ENCODE measurements at places on chromosomes 3 and 15. TPM values are rescaled to one million over a fixed set of nuclear protein-coding genes. Genes with fewer than 3 reads are reported as not detected.

GP9 gene
- total RNA-seq, result not detected

USP19 gene
- 60.6 TPM for total RNA-seq

ADIPOQ gene
- total RNA-seq, result not detected

KLHDC8B gene
- total RNA-seq, result 6.8 TPM

CPEB1 gene
- 19.5 TPM for total RNA-seq

KIF7 gene
- total RNA-seq, result 6.5 TPM

FGF7 gene
- not detected for total RNA-seq

ZNF619 gene
- 1.3 TPM for total RNA-seq

DNA sequence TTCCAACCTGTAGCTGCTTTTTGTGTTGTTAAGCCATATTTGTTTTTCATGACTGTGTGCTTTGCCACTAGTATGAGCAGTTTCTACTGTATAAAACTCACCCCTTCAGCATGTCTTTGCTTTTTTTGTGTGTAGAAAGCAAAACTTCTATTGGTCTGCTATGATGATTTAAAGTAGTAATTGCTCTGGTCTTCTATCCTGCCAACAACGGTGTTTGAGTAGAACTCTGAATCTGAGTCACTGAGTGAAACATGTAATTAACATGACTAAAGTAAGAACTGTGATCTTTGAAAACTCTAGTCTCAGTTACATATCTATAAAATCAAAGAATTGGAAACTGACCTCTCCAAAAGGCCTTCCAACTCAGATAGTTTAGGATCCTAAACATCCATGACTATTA, 133.6 kb downstream of the TPRG1 start:
- H3K27me3 ChIP-seq, result no peaks in the 10 kb centered on the region
- peaks cover 15% of the 10 kb centered on the region for H3K4me1 ChIP-seq
- H3K27ac ChIP-seq, result peak overlapping the region; percentile 69
- no peaks in the 10 kb centered on the region for H3K36me3 ChIP-seq

DNA sequence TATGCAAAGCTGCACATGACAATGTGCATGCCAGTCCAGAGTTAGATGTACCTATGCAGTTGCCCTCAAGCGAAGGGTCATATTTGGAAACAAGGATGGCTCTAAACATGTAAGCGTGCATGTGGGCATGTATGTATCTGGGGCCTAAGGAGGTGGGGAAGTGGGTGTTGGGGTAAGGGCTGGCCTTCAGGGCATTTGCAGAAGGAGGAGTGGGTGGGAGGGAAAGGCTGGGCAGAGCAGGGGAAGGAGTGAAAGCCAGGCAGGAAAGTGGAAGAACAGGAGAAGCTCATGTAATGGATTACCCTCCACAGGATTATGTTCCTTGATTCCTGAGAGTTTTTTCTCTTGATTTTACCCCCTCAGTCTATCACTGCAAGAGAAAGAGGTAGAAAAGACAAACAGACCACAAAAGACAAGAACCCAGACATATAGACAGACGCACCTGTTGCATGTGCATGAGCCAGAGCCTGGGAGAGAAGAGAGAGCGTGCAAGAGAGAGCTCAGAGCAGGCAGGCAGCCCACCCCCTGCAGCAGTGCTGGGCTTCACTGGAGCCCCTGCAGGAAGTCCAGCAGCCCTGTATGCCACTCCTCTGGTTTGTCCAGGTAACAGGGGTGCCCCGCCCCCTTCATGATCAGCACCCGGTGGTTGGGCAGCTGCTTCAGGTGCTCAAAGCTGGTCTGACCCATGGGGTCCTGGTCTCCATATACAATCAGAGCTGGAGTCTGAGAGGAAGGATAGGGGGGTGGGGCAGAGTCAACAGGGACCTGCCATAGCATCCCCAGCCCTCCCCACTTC, 1.8 kb upstream of the PCBP4 start:
- no peak overlapping the region for H3K27ac ChIP-seq
- no peak overlapping the region for H3K4me3 ChIP-seq
- H3K27me3 ChIP-seq, result no peaks in the 10 kb centered on the region
- peaks cover 12% of the 10 kb centered on the region for H3K4me1 ChIP-seq

GRCh38 chr3:139325551-139325950, 18.3 kb upstream of the MRPS22 start:
- H3K27me3 ChIP-seq, result no peaks in the 10 kb centered on the region
- peaks cover 7% of the 10 kb centered on the region for H3K4me1 ChIP-seq
- 0 out of 2 replicates have a peak overlapping the region, but pooled peaks have one; percentile 25 for H3K27ac ChIP-seq
- H3K4me3 ChIP-seq, result no peak overlapping the region
- no peak for DNase-seq
- no peaks in the 10 kb centered on the region for H3K36me3 ChIP-seq

DNA sequence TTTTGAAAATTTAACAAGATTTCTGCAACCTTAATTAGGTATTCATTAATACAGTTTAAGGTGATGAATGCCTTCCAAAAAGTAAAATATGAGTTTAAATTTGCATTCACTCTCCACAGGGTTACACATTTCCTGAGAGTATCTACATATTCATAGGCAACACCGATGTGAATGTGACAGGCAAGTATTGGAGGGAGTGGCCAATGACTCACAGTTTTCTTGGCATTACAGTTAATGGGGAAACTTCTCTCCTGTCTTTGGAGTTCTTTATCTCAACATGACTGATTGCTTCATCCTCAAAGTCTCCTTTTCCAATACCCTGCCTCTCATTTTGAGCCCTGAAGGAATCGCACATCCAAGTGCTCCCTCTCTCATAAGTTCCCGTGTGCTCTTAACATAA, 181.9 kb upstream of the CHL1 start:
- DNase-seq, result no peak
- no peak overlapping the region for H3K4me3 ChIP-seq
- no peaks in the 10 kb centered on the region for H3K27me3 ChIP-seq
- H3K27ac ChIP-seq, result no peak overlapping the region
- no peaks in the 10 kb centered on the region for H3K36me3 ChIP-seq

- no peaks in the 10 kb centered on the region for H3K36me3 ChIP-seq
- no peak overlapping the region for H3K27ac ChIP-seq
- no peak for DNase-seq
- no peak overlapping the region for H3K4me3 ChIP-seq
- H3K4me1 ChIP-seq, result no peaks in the 10 kb centered on the region
- no peaks in the 10 kb centered on the region for H3K27me3 ChIP-seq
Observed at GRCh38 chr3:101038393-101038792, 45.2 kb upstream of the ABI3BP start.

GRCh38 chr3:77326586-77326985, 286.7 kb downstream of the ROBO2 start:
- H3K27ac ChIP-seq, result no peak overlapping the region
- DNase-seq, result no peak
- no peaks in the 10 kb centered on the region for H3K4me1 ChIP-seq
- H3K36me3 ChIP-seq, result no peaks in the 10 kb centered on the region
- H3K4me3 ChIP-seq, result no peak overlapping the region
- H3K27me3 ChIP-seq, result no peaks in the 10 kb centered on the region

DNA sequence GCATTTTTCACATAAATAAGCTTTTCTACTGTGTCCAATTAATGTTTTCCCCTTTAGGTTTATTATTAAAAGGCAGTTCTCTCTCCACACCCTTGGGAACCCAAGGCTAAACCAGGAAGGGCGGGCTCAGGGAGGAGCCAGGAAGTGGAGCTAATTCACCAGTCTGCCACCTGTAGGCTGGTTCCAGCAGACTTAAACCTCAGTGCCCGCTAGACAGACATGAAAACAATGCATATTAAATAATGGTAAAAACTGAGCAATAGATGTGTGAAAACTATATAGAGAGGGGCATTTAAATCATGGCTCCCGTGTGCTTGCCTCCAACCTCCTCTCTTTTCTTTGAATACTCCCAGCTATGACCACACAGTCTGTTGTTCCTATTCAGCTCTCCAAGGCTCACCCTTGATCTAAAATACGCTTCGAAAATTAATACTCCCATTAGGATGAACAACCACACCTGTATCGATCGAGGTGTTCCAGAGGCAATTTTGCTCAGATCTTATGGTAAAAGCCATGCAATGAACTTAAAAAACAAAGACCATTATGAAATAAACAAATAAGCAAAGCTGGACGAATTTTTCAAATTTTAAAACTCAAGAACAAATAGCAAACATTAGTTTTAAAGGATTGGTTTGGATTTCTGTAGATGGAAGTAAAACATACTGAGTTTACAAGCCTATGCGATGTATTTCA, 253.3 kb downstream of the TJP1 start:
- DNase-seq, result no peak
- peaks cover 35% of the 10 kb centered on the region for H3K27me3 ChIP-seq
- H3K4me3 ChIP-seq, result no peak overlapping the region
- H3K27ac ChIP-seq, result no peak overlapping the region
- H3K36me3 ChIP-seq, result no peaks in the 10 kb centered on the region
- peaks cover 8% of the 10 kb centered on the region for H3K4me1 ChIP-seq

DNA sequence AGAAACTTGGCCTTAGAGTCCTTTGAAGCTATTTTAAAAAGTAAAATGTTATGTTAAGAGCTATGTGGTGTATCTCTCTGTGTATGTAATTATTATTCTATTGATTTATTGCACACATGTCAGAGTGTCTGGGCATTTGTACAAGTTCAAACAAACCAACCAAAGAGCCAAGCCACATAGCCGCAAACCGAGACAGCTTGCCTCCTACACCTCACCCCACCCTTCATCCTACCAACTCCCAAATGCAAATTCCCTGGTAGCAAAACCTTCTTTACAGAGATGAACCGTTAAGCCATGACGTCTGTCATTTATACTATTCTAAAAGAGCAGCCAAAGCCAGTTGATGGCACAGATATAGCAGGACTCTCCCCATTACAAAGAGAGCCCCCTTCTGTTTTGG, 332.3 kb downstream of the ERC2 start:
- no peaks in the 10 kb centered on the region for H3K27me3 ChIP-seq
- no peak for DNase-seq

- H3K4me1 ChIP-seq, result no peaks in the 10 kb centered on the region
- no peaks in the 10 kb centered on the region for H3K36me3 ChIP-seq
- no peak overlapping the region for H3K27ac ChIP-seq
- no peak overlapping the region for H3K4me3 ChIP-seq
- no peak for DNase-seq
Observed at GRCh38 chr3:101050046-101050445, 56.8 kb upstream of the ABI3BP start.

DNA sequence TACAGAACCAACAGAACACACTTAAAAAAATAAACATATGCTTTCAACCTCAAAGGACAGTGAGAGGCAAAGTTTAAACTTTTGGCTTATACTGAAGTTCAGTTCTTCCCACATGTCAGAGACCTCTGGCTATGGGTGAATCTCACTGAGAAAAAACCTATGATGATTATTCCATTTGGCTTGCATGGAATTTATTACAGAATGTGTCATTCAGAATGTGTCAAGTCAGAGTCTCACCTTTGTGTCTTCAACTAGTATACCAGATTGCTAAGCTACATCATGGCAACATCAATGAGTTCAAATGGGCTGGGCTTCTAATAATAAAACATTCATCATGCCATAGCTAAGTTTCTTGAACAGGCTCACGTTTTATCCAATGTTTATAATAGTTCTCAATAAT, 987.0 kb downstream of the NTRK3 start:
- no peaks in the 10 kb centered on the region for H3K27me3 ChIP-seq
- H3K27ac ChIP-seq, result no peak overlapping the region
- H3K4me3 ChIP-seq, result no peak overlapping the region
- H3K4me1 ChIP-seq, result no peaks in the 10 kb centered on the region
- no peak for DNase-seq

DNA sequence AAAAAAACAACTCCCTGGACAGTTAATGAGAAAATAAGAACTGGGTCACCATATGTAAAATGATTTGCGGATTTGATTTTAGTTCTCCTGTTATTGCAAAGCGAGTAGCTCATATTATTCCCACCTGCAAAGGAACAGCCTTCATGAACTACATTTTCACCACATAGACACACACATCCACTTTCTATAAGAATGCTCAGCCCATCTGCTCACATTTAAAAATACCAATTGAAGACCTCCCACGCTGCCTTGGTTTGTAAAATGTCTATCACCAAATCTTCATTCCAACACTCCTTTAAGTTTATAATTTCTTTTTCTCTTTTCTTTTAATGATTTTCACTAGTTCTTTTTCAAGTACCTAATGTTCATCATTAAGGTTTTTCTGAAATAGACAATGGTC, 148.6 kb downstream of the FGF12 start:
- no peaks in the 10 kb centered on the region for H3K27me3 ChIP-seq
- no peaks in the 10 kb centered on the region for H3K4me1 ChIP-seq
- DNase-seq, result no peak
- H3K27ac ChIP-seq, result no peak overlapping the region

DNA sequence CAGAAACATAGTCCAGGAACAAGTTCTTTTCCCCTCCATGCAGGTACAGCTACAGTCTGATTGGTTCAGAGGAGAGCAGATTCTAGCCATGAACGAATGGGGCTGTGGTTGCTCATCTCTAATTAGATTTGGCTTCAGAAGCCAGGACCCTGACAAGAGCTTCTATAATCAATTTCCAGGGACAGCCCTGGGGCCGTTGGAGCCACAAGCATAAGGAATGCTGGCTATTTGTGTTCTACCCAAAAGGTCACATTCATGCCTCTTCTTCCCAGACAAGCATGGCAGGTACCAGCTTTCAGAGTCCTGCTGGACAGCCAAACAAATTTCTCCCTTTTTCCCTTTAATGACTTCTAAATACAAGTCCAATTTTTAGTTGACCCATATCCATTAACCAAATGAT, 215.5 kb upstream of the LRTM1 start:
- no peak overlapping the region for H3K4me3 ChIP-seq
- DNase-seq, result no peak
- H3K27me3 ChIP-seq, result no peaks in the 10 kb centered on the region
- H3K27ac ChIP-seq, result no peak overlapping the region
- no peaks in the 10 kb centered on the region for H3K36me3 ChIP-seq

GRCh38 chr15:32781781-32782180, 64.0 kb downstream of the GREM1 start:
- H3K4me1 ChIP-seq, result no peaks in the 10 kb centered on the region
- H3K27ac ChIP-seq, result no peak overlapping the region
- no peaks in the 10 kb centered on the region for H3K36me3 ChIP-seq

DNA sequence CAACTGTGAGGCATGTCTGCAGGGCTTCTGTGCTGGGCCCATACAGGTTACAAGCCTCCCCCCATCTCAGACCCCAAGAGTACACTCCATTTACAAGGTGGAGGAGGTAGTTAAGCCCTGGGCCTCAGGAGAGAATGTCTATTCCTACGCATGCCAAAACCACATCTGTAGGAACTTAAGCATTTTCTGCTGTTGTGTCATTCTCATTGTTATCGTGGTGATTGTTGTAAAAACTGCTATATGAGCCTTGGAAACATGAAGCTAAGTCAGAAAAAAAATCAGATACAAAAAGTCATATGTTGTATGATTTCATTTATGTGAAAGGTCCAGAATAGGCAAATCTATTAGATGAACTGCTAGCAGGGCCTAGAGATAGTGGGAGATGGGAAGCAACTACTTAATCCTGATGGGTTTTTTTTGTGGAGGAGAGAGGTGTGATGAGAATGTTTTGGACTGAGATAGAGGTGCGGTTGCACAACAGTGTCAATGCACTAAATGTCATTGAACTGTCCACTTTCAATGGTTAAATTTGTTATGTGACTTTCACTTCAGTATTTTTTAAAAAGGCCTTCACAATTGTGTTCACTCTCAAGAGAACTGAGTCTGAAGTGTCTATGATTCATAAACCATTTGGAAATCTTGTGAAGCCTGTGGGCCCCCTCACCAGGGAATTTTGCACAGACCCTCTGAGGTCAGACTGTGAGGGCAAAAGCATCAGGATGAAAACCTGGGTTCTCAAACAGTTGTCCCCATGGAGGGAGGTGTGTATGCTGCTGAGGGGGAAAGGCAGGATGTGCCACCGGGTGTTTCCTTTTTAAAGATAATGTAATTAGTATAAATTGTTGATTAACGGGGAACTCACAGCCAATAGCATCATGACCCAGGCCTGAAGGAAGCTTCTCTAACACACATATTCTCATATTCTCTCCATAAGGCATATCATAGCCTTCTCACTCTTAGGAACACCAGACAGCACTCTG, 3.2 kb downstream of the RTP3 start:
- H3K4me1 ChIP-seq, result no peaks in the 10 kb centered on the region
- H3K27me3 ChIP-seq, result no peaks in the 10 kb centered on the region

- no peaks in the 10 kb centered on the region for H3K36me3 ChIP-seq
- H3K4me1 ChIP-seq, result no peaks in the 10 kb centered on the region
- DNase-seq, result no peak
- no peak overlapping the region for H3K4me3 ChIP-seq
Observed at GRCh38 chr3:77380136-77380535, 340.2 kb downstream of the ROBO2 start.
